ENCODE measurements at places on chromosomes 5 and 9.

- no peak for DNase-seq
Measured at GRCh38 chr5:57311921-57312735, 138.3 kb downstream of the GPBP1 start.

- no peak for DNase-seq
Measured at GRCh38 chr9:116325924-116326323, 172.3 kb downstream of the PAPPA start.

DNA sequence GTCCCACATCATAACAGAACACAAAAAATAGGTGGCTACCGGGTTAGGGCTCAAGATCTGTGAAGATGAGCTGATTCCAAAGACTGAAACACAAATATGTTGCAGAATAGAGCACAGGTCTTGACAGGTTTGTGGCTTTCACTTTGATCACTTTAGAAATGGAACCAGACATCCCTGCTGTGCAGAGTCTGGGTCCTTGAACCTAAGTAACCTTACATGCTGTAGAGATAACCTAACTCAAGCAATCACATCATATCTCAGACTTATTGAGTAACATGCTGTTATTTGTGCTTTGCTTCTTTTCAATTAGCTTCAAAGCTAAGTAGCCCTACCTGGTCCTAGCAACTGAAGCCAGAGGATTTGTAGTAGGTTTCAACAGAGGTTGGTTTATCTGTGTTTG is 24.3 kb downstream of the FBXW2 start:
- no peak for DNase-seq

- no peak for DNase-seq
Measured at GRCh38 chr5:131846536-131846935, 49.7 kb upstream of the FNIP1 start.

GRCh38 chr5:173618927-173619519 is 2.6 kb upstream of the BOD1 start:
- DNase-seq = peak; percentile 70

DNA sequence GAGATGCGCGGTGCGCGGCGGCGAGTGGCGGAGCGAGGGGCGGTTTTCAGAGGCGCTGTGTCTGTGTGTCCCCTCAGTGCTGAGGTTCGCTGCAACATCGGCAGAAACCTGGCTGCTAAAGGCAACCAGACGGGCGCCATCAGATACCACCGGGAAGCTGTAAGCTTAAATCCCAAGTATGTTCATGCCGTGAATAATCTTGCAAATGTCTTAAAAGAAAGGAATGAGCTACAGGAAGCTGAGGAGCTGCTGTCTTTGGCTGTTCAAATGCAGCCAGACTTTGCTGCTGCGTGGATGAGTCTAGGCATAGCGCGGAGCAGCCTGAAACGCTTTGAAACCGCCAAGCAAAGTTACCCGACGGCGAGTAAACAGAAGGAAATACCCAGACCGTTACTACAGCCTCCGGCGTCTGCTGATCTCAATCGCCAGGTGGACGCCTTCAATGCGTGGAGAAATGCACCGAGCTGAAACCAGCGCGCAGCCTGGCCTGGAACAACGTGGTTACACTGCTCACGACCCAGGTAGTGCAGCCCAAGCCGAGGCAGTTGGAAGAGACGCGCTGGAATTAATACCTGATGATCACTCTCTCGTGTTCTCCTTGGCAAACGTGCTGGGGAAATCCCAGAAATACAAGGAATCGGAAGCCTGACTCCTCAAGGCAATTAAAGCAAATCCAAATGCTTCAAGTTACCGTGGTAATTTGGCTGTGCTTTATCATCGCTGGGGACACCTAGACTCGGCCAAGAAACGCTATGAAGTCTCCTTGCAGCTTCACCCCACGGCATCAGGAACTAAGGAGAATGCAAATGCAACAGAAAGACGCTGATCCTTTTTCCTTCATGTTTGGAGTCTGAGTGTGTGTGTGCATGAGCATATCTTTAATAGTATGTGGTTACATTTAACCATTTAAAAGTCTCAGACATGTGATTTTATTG is 15.9 kb downstream of the OR2V1 start:
- no peak for DNase-seq

DNA sequence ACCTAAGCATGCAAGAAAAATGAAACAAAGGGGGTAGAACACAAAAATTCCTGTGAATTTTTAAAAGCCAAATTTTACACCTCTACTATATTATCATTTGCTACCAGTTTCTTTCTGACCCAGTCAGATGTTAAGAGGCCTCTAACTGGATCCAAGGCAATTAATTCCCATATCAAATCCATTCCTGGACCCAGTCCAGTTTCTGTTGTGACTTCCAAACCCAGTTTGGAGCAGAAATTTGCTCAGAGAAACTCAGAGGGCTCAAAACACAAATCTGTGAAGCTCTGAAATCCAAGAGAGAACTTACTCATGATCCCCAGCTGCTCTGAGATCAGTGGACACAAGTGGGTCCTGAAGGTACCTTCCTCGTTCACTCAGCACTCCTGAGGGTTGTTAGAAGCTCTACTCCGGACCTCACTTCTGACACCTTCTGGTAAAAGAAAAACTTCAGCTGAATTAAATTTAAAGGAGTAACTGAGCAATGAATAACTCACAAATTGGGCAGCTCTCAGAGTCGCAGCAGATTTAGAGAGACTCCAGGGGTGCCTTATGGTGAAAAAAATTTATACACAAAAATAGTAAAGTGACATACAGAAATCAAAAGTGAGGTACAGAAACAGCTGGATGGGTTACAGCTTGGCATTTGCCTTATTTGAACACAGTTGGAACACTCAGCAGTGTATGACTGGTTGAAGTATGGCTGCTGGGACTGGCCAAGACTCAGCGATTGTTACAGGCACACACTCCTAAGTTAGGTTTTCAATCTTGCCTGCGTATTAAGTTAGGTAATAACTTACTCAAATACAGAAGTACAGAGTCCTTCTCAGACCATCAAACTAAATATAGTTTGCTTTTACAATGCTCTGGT is 32.4 kb downstream of the INSL4 start:
- DNase-seq = peak; percentile 12

GRCh38 chr5:35036536-35036935 is 11.2 kb downstream of the AGXT2 start:
- DNase-seq = no peak

- no peak for DNase-seq
Measured at GRCh38 chr9:97809666-97810344, 43.2 kb upstream of the FOXE1 start.

DNA sequence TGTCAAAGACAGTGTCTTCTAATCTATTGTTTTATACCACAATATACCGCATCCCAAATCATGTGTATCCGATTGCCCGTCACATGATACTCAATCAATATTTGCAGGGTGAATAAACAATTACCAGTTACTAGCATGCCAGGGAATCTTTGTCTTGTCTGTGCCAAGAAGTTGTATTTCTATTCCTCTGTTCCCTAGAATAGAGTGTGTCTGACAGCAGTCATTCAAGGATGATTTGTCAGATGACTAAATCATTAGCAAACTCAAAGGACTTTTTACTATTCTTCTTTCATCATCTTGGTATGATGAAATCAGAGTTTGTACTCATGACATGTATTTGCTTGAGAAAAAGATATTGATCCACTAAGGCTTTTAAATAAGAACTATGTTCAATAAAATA is 348.8 kb downstream of the HTR1A start:
- DNase-seq = no peak

- DNase-seq = no peak
Measured at GRCh38 chr9:6029604-6030274, 14.3 kb upstream of the RANBP6 start.

DNA sequence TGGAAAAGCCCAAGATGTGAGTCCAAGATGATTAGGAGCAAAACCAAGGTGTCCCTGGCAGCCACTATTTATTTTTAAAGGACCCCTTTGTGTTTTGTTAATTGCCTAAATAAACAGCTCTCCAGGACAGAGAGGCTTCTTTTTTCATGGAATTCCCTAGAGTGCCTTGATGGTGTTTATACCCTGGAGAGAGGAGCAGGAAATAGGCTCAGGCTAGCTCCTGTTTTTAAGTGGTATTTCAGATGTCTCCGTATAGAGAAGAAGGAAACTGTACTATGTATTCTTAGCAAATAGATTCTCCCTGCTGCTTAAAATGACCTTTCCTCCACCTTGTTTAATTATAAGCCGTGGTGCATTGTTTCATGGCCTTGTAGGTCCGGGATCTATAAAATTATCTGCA is 292.4 kb downstream of the CD180 start:
- no peak for DNase-seq

DNA sequence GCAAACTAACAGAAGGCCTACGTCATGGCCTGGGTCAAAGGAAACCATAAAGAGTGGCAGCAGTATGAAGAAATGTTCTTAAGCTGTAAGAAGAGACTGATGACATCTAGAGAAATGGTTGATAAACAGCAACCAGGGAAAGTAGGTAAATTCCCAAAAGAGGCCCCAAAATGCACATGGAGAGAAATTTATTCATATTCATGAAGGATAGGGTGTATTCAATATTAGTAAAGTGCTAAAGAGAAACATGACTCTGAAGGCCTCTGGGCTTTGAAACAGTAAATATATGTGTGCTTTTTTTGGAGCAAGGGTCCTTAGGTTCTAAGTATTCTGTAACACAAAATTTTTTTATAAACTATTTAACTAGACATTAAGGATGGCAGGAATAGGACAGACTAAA is 149.7 kb upstream of the GRIA1 start:
- DNase-seq = no peak

GRCh38 chr9:129482521-129483414 is 138.1 kb downstream of the C9orf50 start:
- DNase-seq = no peak

DNA sequence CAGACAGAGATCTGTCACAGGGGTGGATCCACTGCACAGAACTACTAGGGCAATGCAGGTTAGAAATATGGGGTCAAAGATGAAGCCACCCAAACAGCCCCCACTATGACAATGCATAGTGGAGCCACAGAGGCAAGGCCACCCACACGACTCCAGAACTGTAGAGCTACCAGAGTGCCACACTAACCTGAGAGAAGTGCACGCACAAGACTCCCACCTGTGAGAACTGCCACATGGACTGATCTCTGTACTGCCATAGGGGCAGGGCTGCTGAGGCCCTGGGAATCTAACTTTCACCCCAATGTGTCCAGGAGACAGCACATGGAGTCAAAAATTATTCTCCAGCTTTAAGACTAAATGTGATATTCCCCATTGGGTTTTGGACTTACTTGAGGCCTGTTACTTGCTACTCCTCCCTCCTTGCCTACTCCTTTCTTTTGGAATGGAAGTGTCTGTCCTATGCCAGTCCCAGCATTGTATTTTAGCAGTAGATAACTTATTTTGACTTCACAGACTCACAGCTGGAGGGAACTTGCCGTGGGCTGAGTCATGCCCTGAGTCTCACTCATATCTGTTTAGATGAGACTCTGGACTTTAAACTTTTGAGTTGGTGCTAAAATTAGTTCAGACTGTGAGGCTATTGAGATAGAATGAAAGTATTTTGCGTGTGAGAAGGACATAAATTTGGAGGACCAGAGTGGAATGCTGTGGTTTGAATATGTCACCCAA is 853.3 kb downstream of the MAT2B start:
- DNase-seq = no peak

GRCh38 chr5:140168371-140168770 is 6.6 kb upstream of the CYSTM1 start:
- DNase-seq = no peak

GRCh38 chr9:23821375-23822181 is 4.5 kb downstream of the ELAVL2 start:
- no peak for DNase-seq

DNA sequence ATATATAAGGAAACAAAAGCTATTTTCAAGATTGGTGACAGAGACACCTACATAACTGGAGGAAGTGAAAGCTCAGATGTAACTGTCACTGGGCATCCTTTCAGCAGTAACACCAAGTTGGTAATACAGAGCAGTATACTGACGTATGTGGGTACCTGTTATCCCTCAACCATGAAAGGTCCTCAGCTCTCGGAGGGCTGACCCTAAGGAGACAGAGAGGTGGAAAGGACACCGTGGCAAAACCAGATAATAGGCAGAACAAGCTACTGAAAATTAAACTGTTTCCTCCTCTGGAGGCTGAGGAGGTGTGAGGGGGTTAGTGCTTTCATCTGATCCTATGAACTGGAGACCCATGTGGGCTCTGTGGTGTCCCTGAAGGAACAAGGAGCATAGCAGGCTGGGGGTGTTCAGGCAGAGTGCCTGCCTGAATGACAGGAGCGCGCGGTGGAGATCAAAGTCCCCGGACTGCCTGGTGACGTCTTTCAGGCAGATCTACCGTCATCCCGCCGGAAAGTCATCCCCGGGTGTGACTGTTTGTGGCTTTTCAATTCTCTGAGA is 130.2 kb upstream of the FSTL4 start:
- DNase-seq = no peak

GRCh38 chr5:10123254-10123989 is 126.3 kb downstream of the ATPSCKMT start:
- no peak for DNase-seq

DNA sequence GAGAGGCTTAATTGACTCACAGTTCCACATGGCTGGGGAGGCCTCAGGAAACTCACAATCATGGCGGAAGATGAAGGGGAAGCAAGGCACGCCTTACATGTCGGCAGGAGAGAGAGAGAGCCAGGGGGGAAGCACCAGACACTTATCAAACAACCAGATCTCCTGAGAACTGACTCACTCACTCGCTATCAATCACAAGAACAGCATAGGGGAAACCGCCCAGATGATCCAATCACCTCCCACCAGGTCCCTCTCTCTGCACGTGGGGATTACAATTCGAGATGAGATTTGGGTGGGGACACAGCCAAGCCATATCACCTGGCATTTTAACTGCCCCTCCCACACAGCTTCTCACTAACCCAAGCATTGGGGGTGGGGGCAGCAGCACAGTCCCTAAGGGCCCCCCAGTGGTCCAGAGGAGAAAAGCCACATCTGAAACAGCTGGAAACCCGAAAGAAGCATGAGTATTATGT is 76.1 kb upstream of the ASS1 start:
- peak; percentile 6 for DNase-seq

- DNase-seq = no peak
Measured at GRCh38 chr9:23341346-23341745, 484.7 kb downstream of the ELAVL2 start.
